Cortex of kidney (tissue), 1 donor: ENCODE measurements at places on chromosomes 1 and 21.

- no peak for DNase-seq
These were observed 17.2 kb downstream of the KRTAP10-1 start for GRCh38 chr21:44522753-44523204.

DNA sequence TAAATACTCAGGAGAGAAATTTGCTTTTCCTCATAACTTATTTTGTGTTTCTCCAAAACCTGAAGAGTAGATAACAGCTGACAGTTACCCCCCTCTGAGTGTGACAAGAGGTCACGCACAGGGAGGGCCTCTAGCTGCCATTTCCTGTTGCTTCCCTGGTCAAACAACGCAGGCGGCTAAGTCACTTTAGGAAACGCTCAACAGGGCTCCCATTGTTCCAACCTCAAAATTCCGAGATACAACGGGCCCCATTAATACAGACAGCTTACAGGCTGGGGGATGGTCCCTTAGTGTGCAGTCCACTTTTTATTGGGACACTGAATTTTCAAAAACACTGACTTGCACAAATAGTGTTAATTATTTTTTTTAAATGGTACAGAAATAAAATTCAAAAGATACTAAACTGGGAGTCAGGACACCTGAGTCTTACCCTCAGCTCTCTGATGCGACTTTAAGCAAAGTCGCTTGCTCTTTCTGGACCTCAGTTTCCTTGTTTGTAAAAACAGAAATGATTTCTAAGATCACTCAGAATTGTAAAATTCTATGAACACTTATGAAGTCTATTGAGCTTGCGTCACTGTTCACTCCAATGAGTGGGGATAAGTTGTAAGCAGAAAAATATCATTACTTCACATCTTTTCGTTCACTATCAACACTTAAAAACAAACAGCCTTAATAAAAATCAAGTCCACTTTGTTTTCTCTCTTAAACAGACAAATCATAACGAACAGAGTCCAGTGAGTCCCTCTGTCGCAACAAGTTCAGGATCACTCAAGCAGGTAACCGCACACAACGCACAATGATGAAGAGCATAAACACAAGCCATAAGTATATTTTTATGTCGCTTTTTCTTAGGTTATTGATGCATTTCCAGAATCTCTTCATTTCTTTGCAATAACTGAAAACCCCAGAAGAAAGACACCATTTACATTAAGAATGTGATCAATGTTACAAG, 13.5 kb downstream of the LZIC start:
- DNase-seq: no peak

GRCh38 chr1:96487971-96488370, 233.6 kb upstream of the PTBP2 start:
- DNase-seq: no peak

DNA sequence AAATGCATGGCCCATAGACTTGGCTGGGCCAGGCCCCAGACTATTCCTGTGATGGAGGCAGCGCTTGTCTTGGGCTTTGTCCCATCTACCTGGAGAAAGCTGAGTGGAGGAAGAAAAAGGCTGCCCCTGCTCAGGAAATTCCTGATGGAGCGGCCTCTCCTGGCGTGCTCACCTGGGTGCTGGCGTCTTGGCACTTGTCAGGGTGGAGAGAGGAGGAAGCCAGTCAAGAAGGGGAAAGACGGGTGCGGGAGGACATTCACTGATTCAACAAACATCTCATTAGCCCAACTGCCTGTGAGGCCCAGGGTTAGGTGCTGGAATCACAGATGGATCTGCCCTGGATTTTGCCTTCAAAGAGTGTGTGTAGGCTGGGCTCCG, 16.1 kb downstream of the ALPL start:
- no peak for DNase-seq

DNA sequence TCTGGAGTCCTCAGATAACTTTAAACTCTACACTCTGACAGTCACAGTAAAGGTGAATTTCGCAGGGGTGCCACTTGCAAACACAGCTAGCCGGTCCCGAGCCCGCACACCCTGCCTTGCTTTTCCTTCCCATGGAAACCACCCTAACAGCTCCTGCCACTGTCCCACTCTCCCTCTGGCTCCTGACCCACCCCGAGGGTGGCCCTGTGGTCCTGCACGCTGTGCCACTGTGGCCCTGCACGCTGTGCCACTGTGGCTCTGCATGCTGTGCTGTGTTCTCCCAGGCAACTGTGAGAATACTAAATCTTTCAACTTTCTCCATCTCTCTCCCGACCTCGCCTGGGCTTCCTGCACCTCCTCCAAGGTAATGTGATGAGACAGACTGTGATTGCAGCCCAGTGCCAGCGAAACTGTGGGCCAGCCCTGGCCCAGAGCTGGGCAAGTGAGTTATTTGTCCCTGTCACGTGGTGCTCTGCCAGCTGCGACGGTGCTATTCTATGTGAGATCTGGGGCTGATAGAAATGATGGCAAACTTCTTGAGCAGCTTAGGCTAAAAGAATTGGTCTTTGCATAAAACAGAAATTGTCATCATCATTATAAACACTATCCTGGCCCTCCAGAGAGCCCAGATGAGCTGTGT, 63.4 kb upstream of the TARBP1 start:
- DNase-seq: no peak

DNA sequence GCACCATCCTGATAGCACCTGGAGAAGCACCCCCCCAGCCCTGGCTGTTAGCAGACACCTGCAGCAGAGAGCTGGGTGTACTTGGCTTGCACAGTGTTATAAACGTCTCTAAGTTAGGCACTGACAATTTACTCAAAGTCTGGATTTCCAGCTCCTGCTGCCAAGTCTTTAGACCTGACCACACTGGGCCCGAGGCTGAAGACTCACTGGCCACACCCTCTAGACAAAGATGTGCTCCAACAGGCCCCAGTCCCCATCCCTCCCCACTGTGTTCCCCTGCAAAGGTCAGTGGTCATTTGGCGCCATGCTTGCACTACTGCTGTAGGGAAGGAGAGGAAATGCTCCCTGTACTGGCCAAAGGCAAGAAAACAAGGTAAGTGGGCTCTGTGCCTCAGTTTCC, 31.1 kb downstream of the PADI6 start:
- DNase-seq: no peak

GRCh38 chr1:221509575-221510355, 232.1 kb downstream of the DUSP10 start:
- DNase-seq: no peak

GRCh38 chr1:106554294-106554693, 502.2 kb upstream of the PRMT6 start:
- DNase-seq: no peak

DNA sequence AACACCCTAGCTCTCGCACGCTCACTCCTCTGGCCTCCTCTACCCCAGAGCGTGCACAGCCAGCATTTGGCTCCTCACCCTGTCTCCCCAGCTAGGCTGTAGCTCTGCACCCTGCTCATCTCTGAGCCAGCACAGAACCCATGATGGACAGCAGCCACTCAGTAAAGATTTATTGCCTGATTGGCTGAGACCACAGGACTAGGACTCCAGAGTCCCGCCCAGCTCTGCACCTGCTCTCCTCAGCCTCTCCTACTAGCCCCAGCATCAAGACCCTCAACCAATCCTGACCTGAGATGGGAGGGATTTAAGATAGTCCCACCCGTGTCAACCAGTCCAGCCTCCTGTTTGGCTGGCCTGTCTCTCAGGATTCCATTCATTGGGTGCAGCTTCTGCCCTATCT, 9.3 kb downstream of the C1QB start:
- no peak for DNase-seq

GRCh38 chr1:245462161-245462560, 307.4 kb downstream of the KIF26B start:
- DNase-seq: no peak

DNA sequence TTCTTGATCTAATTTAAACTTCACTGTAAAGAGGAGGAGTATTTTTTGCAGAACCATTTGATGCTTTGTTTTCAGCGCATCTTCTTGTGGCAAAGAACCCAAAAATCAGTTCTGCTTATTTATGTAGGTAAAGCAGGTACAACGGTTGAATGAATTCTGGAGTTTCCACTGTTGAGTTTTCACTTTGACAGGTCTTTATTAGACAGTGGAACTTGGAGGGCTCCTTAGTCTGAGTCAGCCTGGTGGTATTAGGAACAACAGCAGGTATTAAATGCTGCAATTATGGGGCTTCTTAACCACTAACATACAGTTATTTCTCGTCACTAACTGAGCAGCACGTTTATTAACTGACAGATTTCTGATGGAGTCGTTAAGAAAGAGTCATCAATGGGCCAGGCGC, 1.2 kb downstream of the LRIG2 start:
- DNase-seq: no peak

DNA sequence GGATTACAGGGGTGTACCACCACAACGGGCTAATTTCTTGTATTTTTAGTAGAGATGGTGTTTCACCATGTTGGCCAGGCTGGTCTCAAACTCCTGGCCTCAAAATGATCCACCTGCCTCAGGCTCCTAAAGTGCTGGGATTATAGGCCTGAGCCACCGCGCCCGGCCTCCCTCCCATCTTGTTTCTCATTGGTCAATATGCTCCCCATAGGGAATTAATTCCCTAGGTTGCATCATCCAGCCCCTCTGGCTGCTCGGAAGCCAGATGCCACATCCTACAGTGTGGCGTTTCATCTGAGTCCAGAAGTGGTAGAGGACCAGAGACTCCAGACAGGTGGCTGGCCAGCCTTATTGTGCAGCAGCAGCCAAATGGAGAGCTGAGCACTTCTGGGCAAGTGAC, 11.5 kb upstream of the VASH2 start:
- no peak for DNase-seq

DNA sequence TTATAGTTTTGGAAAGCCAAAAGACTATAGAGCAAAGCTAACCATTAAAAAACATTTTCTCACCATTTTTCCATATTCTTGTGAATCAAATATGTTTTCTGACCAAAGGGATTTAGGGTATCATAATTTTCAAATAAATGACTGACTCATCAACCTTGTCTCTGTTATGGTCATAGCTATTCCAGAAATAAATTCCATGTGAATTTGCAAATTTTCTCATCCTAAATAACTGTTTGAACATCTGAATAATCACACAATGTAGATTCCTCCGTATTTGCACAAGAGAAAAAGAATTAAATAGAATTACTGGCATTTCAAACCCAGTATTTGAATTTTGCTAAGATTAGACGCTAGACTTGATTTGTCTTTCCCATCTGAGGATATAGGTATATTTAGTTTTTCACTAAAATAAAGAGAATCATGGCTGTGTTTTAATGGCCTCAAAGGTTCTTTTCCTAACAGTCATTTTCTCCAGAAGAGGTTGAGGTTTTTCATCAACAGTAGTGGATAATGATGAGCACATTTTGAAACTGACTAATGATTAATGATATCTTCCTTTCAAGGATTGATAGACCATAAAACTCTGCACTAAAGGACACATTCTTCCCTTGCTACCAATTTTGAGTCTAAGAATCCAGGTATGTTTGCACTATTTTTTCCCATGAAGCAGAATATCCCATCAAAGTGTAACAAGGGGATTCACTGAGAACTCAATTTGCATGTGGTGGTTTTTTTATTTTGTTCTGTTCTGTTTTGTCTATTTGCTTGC, 9.5 kb upstream of the DUSP23 start:
- DNase-seq: no peak

GRCh38 chr1:52424813-52425212, 20.4 kb downstream of the PRPF38A start:
- no peak for DNase-seq

DNA sequence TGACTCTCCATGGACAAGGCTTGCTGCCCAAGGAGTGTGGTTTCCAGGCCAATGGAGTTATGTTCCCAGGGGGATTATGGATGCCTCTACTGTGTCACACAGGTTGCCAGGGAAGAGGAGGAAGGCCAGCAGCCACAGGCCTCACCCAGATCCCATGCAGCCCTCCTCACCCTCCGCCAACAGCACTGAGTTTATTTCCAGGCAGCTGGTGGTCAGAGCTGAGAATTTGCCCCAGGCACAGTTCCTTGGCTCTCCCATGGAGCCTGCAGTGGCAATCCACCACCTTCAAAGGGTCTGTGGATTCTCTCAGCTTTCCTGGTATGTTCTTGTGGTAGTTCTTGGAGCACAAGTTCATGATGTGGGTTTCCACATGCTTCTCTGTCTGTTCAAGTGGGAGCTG, 79.2 kb downstream of the NTNG1 start:
- no peak for DNase-seq

DNA sequence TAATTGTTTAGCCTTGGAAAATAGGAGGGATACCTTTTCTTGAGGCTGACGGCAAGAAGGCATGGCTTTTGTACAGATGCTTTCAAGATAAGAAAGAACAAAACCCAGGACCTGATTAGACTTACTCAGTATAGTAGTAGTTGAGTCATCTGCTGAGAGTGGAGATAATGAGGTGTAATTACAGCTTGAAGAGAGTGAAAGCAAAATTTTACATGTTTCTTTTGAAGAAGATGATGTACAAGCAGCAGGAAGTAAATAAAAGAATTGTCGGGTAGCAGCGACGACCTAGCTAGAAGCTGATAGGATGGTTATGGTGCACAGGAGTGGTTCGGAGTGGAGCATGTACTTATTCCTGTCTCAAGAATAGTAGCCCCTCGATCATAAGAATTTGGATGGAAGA, 6.6 kb downstream of the ANGPTL1 start:
- DNase-seq: no peak

- no peak for DNase-seq
These were observed 28.1 kb downstream of the PADI4 start for GRCh38 chr1:17335821-17336710.

GRCh38 chr1:62355095-62355494, 35.9 kb upstream of the KANK4 start:
- DNase-seq: no peak

- no peak for DNase-seq
These were observed 118.5 kb downstream of the DMRTB1 start for GRCh38 chr1:53577761-53578100.

DNA sequence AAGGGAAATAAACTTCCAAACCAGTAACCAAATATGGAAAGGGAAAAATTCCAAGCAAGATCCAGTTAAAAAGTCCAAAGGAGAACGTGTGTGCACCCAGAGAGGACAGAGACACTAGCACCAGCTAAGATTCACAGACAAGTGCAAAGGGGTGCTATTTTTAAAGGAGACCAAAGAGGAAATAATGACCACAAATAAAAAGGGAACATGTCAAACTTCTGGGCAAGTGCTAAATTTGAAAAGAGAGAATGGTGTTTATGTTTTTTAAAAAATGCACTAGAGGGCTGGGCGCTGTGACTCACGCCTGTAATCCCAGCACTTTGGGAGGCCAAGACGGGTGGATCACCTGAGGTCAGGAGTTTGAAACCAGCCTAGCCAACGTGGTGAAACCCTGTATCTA, 8.6 kb downstream of the JAM2 start:
- no peak for DNase-seq

GRCh38 chr21:38333301-38334272, 76.8 kb downstream of the KCNJ15 start:
- DNase-seq: no peak

DNA sequence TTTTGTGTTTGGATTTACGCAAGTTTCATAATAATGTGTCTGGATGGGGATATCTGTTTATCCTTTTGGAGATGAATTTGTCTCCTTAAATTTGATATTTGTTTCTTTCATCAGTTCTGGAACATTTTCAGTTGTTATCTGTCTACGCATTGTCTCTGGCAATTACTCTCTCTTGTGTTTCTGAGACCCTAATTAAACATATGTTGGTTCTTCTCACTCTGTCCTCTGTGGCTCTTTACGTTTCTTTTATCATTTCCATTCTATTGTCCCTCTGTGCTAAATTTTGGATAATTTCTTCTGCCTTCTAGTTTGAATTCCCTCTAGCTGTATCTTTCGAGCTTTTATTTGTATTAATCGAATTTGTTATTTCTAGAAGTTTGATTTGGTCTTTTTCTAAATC, 17.5 kb upstream of the PRELP start:
- DNase-seq: no peak

- no peak for DNase-seq
These were observed 119.5 kb upstream of the TMPRSS2 start for GRCh38 chr21:41627428-41627827.

GRCh38 chr1:26560403-26560780, 30.8 kb downstream of the RPS6KA1 start:
- DNase-seq: no peak
